ENCODE measurements at places on chromosomes 5 and 9.

DNA sequence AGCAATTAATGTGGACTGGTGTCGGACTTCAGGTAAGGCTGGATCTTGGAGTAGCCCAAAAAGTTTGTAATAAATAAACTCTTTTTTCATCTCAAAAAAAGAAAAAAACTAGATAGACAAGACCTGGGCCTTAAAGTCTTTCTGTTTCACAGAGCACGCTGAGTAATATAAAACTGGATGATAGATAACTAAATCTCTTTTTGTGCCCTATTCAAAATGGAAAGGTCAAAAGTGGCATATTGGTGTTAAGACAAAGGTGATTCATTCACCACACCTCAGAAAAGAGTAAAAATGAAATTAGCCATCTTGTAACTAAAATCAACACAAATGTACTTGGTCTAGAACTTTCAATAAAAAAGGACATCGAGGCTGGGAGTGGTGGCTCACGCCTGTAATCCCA lies 30.3 kb upstream of the RFK start:
- DNase-seq, result no peak

GRCh38 chr5:60493372-60493771 lies 206.6 kb downstream of the DEPDC1B start:
- DNase-seq, result no peak

DNA sequence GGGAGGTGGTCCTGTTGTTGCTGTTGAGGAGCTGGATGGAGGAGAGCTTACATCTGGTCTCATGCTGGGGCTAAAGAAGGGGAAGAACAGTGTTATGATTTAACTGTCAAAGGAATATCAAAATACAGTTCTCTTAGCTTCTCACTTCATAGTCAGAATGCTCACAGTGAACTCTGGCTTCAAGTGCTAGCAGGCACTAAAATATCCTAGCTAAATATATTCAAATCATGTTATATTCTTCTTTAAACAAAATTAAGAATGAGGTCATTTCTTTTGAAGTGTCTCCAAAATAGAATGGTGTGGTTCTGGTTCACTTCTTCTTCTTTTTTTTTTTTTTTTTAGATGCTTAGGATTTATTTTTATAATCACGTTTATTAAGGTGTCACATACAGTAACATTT lies 89.4 kb downstream of the NR3C1 start:
- no peak for DNase-seq

GRCh38 chr9:34379334-34380033 lies 2.8 kb upstream of the MYORG start:
- peak; percentile 58 for DNase-seq

GRCh38 chr9:90523958-90524357 lies 118.7 kb downstream of the DIRAS2 start:
- DNase-seq, result no peak

- DNase-seq, result no peak
Measured at GRCh38 chr9:128729766-128730517, 6.0 kb upstream of the ZDHHC12 start.

DNA sequence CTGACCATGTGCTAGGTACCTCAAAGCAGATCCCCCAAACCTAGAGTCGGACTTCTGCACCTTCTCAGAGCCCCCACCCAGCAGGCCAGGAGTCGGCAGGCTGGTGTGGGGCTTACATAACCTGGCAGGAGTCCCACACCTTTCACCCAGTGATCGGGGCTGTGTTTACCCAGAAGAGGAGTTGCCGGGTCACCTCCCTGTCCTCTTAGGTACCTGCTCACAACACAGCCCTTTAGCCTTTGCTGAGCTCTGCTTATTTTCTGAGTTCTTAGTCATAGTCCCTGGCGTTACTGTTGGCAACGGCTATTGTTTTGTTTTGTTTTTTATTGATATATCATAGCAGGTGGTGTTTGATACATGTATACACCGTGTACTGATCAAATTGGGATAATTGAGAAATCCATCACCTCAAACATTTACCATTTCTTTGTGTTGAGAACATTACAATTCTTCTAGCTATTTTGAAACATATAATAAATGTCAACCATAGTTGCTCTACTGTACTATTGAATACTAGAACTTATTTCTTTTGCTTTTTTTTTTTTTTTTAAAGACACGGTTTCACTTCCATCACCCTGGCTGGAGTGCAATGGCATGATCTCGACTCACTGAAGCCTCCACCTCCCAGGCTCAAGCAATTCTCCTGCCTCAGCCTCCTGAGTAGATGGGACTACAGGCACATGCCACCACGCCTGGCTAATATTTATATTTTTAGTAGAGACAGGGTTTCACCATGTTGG lies 10.4 kb upstream of the EEIG1 start:
- DNase-seq, result no peak

DNA sequence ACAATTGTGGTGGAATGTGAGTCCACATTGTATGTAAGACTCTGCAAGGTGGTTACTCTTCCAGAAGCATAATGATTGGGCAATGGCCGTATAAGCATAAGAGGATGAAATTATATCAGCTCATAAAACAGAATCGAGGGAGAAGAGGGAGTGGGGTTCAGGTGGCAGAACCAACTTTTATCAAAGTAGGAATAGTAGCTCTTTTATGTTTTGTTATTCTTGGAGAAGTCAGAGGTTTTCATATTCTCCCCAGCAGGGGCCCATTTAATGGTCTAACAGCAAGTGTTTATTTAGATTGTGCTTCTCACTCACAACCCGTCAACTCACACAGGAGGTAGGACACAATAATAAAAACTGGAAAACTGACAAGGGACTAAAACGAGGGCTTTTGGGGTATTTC lies 291.3 kb upstream of the CD180 start:
- DNase-seq, result no peak

DNA sequence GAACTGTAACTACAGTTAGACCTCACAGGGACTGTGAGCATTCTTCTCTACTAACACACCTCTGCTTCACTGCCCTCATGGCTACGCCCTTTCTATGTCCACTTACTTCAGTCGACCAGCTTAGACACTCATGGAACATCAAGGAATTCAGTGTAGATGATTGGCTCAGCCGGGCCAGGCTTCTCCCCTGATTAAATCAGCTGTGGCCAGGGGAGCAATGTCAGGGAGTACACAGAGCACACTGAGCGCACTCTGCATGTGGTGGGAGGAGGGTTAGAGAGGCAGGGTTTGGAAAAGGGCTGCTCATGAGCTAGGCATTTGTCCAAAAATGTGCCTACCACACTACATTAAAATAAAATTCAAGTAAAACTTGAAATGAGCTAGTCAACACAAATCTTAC lies 400.5 kb downstream of the ARRDC3 start:
- DNase-seq, result no peak

GRCh38 chr5:135671052-135671705 lies 92.4 kb upstream of the CXCL14 start:
- DNase-seq, result no peak

All from SHP77 treated with DMSO at 0.1 percent for 48 hours (cell line).